GM12878 (cell line): ENCODE measurements at places on chromosomes 4 and X. TPM values are rescaled to one million over a fixed set of nuclear protein-coding genes. Genes with fewer than 3 reads are reported as not detected.

Gene PLXNB3
- 0.21 and 0.53 TPM in 2 replicates for total RNA-seq

Gene TRIM75
- not detected in 2 replicates for total RNA-seq

Gene TMEM156
- total RNA-seq, result 18.4 and 20.8 TPM in 2 replicates

Gene FGG
- 1.8 and 1.9 TPM in 2 replicates for total RNA-seq

- no peak for DNase-seq
Observed at GRCh38 chr4:14837860-14838259, 164.4 kb upstream of the CPEB2 start.

DNA sequence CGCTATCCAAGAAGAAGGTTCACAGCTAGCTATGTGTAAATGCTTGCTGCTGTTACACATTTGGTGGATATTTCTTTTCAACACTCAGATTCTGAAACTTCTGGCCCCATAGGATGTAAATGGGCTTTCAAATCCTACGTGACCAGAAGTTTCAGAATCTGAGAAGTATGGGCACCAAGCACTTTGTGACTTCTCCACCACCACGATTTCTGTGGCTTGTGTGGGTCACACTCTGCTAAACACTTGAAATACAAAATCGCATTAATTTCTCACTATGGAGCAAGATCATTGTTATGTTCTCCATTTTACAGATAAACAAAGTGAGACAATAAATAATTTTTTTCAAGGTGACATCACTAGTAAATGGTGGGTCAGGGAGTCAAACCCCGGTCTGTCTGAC, 259.4 kb upstream of the JADE1 start:
- no peak for DNase-seq
